ENCODE measurements at places on chromosomes 3 and 15.
A peak's percentile ranks its signal among the peaks of the same experiment; 100 is the strongest.

DNA sequence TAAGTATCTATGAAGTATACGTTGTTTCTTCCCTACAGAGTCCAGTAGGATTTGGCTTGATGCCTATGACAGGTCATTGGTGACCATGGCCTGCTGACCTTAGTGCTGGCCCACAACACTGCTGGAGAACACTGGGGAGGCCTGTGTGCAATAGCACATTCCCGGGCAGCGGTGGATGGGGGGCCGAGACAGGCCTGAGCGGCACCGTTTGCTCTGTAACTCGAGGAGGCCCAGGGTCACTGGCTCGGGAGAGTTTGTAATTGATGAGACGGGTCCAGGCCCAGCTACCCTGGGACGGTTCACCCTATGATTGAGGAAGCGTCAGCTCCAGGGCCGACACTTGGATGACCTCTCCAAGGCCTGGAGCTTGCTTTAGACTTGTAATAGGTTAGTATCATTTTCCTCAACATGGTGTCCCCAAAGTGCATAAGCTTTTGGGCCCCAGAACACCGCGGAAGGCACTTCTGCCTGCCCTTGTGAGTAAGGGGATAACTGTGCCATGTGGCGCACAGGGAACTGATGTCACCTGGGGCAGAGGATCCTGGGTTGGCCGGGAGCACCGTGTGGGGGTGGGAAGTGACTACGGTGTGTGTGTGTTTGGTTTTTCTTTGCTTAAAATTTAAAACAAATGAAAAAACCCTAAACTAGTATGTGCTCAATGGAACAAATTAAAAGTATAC is 12.0 kb downstream of the TRPM1 start:
- DNase-seq: no peak

DNA sequence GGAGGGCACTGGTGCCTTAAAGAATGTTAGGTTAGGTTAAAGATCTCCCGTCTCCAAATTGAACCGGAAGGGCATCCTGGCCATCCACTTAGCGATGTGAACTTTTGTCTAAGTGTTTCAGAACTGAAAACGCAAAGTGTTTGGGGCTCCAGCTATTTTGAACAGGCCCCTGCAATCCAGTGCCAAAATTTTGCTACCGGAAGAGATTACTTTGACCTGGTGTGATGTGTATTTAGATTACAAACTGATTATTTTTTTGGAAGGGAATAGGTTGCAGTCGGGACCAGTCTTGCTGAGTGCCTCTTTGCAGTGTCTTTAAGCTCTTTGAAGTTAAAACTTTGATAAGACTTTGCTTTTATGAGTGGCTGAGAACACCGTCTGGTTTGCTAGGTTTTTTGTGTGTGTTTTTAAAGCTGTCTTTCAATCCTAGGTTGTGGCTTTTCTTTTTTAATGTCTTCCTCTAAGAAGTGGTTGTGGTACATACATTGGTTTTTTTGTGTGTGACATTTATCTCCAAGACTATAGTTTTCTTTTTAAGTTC is 179.6 kb downstream of the OR4M2 start:
- DNase-seq: no peak

- no peak for DNase-seq
These were observed 146.2 kb downstream of the NFKBIZ start for GRCh38 chr3:101995371-101996046.

GRCh38 chr3:175342196-175342595 is 483.1 kb downstream of the NAALADL2 start:
- DNase-seq: no peak

DNA sequence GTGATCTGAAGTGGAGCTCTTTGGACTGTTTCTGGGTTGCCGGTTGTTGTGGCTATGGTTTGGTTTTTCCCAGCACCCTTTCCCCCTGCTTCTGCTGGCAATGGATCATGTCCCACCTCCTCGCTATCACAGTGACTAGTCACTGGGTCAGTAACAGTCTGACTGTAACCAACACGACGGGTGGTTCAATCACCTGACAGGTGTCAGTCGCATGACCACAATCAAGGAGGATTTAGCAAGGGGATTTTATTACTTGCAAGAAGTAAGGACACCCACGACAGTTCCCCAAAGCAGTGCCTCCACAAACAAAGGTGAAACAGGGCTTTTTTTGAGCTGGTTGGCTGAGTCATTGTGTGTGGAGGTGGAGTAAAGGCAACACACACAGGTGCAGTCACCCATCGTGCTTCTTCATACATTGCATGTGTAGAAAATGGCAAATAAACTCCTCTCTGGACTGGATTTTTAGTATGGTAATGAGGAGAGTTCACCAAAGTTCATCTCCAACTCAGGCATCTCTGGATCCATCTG is 58.8 kb upstream of the FAM3D start:
- DNase-seq: no peak

DNA sequence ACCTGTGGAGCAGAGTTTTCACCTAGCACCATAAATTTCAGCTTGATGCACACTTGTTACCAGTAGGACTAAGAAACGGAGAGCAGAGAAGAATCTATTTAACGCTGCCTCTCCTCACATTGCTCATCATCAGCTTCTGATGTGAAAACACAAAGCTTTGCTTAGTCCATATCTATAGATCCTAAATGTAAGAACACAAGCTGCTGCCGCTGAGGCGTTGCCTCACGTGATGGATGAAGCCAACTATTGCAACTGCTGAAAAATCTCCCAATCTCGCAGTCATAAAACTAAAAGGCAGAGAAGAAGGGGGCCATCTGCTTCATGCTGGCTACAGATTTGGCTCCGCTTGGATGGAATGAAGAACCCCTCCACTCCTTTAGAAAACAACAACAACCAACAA is 42.7 kb downstream of the CADPS start:
- DNase-seq: no peak

DNA sequence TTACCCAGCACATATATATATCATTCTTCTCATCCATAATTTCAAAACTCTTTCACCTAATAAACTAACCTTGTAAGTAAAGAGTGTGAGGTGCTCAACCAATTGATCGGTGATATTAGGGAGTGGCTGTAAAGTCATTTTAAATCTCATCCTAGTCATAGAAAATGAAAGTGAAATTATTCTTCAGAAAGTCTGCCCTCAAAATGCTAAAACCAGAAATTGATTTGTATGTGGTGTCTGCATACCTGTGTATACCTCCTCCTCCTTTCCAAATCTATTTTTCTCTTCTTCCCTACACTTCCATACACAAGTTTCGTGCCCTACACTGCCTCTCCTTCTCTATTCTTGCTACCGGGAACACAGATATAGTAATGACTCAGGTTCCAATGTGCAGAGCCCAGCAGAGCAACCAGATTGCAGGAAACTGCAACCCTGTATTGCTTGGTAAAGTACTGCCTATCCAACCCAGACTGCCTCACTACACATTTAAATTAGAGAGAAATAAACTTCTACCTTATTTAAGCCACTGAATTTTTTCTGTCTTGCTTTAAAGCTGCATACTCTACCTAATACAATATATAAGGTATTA is 7.4 kb upstream of the TBC1D5 start:
- DNase-seq: no peak

- DNase-seq: no peak
These were observed 75.0 kb downstream of the TRIM69 start for GRCh38 chr15:44811337-44811736.

DNA sequence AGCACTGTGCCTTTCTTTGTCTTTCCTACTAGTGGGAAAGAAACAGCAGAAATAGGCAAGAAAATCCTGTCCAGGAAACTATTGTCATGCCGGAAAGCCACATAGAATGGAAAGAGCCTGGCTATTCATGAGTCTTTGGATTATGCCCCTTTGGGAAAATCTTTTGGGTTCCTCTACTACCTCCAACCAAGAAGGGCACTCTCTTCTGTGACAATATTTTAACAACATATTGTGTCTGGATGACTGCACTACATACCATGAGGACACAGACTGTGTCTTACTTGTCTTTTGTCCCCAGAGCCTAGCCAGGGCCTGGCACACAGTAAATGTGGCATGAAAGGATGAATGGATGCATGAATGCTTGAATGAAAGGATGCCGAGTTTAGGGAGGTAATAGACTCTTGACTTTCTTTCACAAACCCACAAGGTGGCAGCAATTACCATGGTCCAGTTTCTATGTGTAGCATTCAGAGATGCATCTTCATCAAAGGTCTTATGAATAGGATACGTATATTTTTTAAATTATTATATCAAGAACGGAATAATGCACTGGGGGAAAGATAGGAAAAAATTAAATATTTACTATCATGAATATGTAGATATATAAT is 30.3 kb downstream of the ARL14 start:
- peak; percentile 2 for DNase-seq

DNA sequence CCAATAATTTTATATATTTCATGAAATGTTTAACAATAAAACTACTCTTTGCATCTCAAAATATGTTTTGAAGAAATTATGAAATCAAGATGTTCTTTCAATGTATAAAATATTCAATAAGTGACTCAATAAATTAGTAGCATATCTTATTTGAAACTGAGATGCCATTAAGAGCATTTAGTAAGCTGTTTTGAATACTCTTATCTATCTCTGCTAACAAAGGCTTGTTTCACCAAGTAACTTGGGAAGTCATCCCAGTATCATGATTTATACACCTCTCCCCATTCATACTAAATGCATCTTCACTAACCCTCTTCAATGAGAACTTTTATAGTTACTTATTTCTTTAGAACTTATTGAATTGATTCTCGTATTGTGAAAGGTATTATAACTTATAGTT is 43.1 kb downstream of the TNIK start:
- no peak for DNase-seq

- no peak for DNase-seq
These were observed 108.7 kb upstream of the TSPAN3 start for GRCh38 chr15:77179541-77179998.

DNA sequence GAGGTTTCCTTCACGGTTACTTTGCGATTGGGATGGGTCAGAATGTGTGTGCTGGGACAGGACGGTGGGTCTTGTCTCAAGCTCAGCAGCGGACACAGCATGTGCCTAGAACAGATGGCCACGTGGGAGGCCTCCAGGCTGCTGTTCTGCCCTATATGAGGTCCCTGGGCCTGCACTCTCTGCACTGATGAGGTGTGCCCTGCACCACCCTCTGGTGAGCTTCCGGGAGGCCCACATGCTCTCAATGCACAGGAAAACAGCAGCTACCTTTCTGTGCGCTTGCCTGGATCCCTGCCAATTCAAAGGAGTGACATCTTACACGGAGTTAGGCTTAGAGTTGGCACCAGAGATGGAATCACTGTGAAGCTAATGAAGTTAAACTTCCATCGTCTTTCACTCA is 59.8 kb downstream of the BOC start:
- DNase-seq: no peak

DNA sequence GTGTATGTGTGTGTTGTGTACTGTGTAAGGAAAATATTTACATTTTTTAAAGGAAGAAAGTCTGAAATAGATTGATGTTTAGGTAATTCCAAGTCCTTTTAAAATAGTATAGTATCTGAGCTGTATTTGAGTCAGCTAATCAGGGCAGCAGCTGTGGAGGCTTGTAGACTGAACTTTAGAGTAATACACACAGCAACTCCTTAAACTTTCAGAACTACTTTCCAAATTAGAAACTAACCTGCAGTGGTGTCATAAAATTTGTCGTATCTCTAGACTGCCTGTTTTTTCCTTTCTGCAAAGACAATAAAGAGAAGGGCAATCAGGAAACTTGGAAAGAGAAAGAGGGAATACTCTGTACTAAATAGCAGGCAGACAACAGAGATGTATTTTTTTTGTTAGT is 391.0 kb upstream of the AZI2 start:
- no peak for DNase-seq

DNA sequence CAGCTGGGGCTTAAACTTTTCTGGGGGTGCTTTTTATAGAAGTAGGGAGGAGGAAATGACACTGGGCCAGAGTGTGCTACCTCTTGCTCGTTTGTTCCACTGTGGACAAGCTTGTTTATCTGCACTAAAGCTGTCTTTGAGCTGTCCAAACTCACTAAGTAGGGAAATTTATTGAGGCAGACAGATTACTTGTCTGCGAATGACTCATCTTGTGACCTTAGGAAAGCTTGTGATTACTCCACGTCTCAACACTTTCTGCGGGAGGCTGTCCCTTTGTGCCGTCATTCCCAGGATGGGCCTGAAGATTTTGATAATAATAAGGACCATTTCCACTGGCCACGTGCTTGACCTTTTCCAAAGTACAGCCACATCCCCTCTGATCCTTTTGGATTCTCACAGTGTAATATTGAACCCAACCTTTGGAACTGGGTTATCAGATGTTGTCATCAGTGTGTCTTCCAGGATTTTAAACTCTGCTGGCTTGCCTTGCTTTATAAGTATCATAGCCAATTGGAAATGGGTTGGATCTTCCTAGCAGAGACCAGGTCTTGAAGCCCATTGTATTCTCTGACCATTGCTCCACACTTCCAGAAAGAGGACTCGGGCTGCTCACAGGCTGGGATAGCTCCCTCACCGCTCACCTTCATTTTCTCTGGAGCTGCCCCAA is 84.7 kb downstream of the AGBL1 start:
- DNase-seq: no peak

GRCh38 chr15:38991126-38991525 is 426.5 kb upstream of the RASGRP1 start:
- DNase-seq: no peak

Data from nucleus accumbens (tissue), 56 donors.